ENCODE measurements at places on chromosomes 1 and 21. TPM values are rescaled to one million over a fixed set of nuclear protein-coding genes. Genes with fewer than 3 reads are reported as not detected.

- no peak for DNase-seq
Observed at GRCh38 chr1:20700636-20701215, 17.1 kb downstream of the KIF17 start.

DNA sequence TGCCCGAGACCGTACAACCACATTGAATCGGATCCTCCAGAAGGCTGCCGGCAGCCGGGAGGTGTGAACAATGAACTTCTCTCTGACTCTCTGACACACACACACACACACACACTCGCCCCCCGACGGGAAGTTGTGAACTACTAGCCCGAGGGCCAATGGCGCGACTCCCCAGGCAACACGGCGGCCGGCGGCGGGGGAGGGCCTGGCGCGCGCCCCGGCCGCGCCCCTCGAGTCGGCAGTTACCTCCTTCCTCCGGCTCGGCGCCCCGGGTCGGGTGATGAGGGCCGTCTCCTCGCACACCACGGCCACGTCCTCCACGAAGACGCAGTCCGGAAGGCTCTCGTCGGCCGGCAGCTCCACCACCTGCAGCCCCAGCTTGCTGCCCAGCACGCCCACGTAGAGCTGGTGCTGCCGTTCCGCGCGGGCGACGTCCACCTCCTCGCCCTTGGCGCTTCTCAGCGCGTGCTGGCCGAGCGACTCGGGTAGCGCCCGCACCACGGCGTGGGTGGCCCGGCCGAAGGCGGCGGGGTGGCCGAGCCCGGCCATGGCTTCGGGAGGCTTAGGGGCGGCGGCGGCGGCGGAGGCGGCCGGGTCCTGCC lies 361 bp downstream of the DDAH1 start:
- peak; percentile 71 for DNase-seq

DNA sequence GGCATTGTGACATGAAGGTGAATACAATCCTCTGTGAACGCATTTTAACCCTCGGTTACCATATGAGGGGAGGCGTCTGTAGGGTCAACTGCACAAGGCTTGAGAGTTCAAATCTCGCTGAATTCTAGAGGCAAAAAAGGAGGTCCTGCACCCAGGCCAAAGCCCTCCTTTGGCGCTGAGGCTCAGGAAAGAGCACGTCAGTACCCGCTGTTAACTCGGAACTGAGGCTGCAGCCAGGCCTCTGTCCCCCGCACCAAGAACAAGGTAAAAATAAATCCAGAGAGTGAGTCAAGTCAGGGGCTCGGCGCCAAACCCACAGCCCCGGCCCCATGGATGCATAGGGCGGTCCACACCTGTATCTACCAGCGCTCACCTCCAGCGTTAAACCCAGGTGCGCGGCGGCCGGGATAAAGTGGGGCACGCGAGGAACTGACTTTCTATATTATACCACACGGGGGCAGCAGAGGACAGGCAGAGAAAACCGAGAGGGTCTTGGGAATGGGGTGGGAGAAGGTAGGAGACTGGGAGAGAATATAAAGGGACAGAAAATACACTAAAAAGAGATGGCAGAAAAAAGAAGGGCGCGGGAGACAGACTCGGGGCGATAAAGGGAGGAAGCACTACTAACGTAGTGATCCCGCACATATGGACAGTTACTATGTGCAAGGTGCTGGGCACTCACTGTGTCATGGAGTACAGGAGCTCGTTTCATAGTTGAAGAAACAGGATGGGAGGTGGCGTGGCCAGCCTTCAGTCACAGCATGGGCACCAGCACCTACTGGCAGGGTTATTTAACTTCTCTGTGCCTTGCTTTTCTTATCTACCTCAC lies 54.9 kb downstream of the DMRTA2 start:
- DNase-seq, result peak; percentile 56

The CD101 gene
- total RNA-seq, result 2.5 TPM

The NTMT2 gene
- total RNA-seq, result not detected

DNA sequence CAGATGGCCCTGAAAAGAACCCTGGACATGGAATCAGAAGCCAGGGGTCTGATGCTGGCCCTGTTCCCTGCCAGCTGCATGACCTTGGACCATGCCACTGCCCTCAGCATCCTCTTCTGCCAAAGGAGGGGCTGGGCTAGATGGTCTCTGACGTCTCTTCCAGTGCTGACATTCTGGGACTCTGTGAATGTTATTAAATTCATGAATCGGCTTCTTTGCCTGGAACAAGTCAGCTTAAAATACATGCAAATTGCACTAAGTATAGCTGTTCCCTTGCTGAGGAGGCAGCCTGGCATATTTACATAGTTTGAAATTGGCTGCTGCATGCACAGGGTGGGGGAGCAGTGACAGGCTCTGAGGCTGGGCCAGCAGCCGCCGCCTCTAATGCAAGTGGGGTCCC lies 23.8 kb downstream of the KCNA2 start:
- DNase-seq, result no peak

- no peak for DNase-seq
Observed at GRCh38 chr21:42465803-42466127, 30.3 kb downstream of the RSPH1 start.

All from activated CD8-positive, alpha-beta T cell treated with anti-CD3 and anti-CD28 coated beads for 36 hours (primary cell).